ENCODE measurements at places on chromosomes 6 and 20.

- DNase-seq = no peak
Observed at GRCh38 chr6:47752801-47753200, 29.0 kb upstream of the OPN5 start.

DNA sequence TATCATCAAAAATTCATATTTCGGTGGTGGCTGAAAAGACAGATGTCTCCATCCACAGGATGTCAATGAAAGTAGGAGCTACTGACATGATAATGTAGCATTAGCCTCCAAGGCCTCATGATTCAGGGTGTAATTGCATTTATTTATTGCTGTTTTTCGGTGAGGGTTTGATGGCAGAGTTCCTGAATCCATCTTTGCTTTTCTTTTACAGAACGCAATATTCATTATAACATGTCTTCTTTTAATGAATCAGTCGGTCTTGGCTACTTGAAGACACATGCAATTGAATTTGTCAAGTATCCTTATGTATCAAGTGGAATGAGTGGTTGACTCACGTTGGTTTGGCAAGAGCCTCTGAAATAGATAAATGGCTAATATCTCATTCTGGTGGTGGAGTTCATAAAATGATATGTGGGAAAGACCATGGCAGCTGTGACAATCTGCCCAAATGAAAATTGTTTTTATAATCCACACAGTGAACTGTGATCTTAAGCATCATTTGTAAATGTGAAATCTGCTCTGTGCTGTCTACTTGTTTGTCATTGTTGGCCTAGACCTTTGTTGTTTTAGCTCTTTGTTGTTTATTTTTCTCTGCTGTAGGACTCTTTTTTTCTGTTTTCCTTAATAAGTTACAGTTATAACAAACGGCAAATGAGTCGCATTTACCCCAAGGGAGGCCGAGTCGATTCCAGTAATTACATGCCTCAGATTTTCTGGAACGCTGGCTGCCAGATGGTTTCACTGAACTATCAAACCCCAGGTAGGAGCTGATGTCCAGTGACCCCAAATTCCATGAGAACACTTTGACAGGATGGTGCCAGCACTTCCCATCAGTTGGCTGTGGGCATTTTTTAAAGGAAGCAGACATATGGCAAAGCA, 105.7 kb upstream of the LAMP5 start:
- DNase-seq = no peak

- no peak for DNase-seq
Observed at GRCh38 chr20:46709459-46710152, at the start of gene SLC2A10. Gene SLC2A10, plus strand, starts transcription at chr20:46709649. Its CDS starts 88 bp downstream, at chr20:46709737.

DNA sequence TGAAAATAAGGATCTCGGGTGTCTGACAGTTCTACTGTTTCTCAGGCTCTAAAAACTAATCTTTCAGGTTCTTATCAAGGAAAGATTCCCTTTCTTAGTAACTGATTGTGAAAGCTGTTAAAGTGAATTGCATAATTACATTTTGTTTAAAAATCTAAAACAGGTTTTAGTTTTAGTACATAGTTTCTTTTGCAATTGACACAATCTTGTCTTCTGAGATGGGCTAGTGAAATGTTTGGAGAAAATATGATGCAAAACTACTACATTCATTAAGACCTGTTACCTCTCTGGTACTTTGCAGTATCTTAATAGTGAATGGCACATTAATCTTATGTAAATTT, 298.4 kb downstream of the UTRN start:
- DNase-seq = no peak

GRCh38 chr6:90123831-90124230, 172.8 kb downstream of the BACH2 start:
- DNase-seq = no peak

- DNase-seq = no peak
Observed at GRCh38 chr20:63682384-63683139, 13.9 kb upstream of the TNFRSF6B start.

- DNase-seq = no peak
Observed at GRCh38 chr20:21681234-21681921, 24.1 kb upstream of the PAX1 start.

DNA sequence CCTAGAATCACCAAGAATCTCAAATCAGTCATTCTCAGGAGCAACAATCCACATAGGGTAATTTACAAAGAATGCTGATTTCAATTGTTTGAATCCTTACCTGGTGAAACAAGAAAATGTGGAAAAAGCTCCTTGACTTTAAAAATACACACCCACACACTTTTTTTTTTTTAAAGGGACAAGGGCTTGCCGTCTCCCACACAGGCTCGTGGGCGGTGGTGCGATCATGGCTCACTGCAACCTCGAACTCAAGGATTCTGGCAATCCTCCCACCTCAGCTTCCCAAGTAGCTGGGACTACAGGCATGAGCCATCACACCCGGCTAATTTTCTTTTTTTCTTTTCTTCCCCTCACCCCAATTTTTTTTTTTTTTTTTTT, 30.7 kb downstream of the PARD6B start:
- no peak for DNase-seq

DNA sequence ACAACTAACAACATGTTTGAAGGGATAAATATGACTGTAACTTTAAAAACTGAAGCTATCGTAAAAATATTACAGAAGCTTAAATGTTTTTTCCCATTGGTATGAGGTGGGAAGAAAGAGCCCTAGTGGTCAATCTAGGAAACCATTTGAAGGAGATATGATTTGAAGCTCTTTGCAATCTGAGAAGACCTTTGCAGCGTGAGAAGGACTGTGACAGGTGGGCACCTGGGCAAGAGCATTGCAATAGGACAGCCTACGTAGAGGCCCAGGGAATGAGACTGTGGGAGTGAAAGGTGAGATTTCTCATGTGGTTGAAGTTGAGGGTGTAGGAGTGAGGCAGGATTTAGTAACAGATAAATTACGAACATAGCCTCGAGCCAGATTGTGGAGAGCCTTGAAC, 108.0 kb upstream of the PDE7B start:
- DNase-seq = no peak

DNA sequence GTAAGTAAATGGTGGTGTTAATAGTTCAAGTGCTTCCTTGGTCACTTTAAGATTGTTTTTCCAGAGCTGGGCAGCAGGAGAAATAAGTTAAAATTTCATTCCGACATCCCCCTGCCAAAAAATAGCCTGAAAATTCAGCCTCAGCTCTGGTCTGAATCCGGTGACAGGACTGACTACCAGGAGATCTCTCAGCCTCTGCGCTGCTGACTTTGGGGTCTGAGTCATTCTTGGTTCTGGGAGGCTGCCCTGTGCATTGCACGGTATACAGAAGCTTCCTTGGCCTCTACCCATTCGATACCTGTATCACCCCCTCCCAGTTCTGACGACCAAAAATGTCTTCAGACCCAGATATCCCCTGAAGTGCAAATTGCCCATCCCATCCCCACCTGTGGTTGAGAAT, 36.3 kb upstream of the TFAP2C start:
- no peak for DNase-seq

GRCh38 chr20:49216991-49217578, 2.1 kb upstream of the DDX27 start:
- DNase-seq = peak; percentile 92

GRCh38 chr6:131199568-131200272, 64.5 kb downstream of the AKAP7 start:
- no peak for DNase-seq

GRCh38 chr6:144899161-144899560, 614.0 kb downstream of the UTRN start:
- no peak for DNase-seq

- DNase-seq = no peak
Observed at GRCh38 chr6:42805297-42805861, 23.5 kb downstream of the BICRAL start.

DNA sequence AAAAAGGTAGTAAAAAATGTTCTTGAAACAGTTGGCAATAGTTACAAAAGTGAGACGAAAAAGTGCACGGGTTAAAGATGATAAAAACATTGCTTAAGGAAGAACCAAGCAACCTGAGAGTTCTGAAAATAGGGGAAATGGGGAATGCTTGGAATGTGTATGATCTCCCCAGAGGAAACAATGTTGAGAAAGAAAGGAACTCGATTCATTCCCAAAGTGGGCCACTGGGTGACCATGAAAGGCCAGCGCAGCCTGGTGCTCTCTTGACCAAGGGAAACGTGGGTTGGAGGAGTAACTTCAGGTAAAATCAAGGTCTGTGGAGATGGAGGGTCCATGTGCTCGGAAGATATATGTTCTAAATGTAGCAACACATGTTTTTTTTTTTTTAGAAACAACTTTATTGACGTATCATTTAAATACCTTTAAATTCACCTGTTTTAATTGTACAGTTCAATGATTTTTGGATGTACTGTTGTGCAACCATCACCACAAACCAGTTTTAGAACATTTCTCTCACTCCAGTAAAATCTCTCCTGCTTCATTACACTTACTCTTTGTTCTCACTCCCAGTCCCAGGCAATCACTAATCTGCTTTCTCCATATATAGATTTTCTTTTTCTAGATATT, 34.5 kb upstream of the CEP85L start:
- DNase-seq = no peak

GRCh38 chr20:63553251-63553932, 567 bp upstream of the FNDC11 start:
- DNase-seq = no peak

DNA sequence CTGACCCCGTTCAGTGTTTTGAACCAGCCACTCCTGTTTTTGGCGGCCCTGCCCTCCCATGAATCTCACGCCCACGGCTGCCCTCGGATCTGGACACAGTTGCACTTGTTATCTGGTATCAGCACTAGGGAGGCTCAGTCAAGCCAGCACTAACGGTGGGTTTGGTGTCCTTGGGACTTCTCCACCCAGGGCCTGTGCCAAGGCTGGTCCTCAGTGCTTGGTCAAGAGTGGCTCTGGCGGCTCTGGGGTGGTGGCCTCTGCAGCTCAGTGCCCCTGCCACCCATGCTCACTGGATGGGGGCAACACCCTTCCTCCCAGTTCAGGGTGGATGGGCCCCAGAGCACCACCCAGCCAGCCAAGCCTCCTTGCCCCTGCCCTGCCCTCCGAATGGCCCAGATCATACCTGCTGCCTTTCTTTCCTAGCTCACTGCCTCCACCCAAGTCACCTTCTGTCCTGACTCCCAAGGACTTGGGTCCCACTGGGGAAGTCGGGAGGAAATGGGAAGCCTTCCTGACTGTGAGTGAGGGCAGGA, 54.7 kb downstream of the SSR1 start:
- no peak for DNase-seq

DNA sequence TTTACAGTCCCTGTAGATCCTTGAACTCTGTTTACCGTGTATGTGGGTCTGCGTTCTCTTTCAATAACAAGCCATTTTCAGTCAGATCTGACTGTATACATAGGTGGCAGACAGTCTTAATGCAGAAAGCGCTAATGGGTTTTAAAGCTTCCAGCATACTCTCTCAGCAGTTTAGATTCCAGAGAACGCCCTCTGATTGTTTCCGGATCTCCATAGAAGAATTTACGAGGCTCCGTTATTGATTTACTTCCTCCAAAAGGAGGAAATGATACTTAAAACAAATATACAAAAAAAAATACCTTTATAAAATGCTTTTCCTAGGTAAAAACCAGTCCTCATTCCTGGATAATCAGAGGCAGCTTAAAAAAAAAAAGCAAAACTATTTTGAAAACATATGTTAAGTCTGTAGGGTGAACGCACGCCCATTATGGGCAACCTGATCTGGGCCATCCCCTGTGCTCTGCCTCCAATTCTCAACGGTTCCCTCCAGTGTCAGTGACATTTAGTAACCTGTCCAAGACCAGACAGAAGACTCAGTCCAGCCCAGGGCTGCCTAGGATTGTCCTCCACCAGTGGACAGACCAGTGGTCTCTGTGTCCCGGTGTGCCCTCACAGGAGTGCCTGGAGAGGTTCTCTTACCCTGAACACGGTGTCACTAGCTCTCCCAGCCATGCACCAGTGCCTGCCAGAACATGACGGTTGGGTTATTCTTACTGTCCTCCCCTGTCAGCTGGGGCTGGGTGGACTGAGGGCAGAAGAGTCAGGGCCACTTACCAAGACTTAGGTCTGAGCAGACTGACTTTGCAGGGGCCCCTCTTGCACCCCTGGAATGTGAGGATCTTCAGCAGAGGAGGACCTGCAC, 217.3 kb downstream of the ARID1B start:
- DNase-seq = no peak

DNA sequence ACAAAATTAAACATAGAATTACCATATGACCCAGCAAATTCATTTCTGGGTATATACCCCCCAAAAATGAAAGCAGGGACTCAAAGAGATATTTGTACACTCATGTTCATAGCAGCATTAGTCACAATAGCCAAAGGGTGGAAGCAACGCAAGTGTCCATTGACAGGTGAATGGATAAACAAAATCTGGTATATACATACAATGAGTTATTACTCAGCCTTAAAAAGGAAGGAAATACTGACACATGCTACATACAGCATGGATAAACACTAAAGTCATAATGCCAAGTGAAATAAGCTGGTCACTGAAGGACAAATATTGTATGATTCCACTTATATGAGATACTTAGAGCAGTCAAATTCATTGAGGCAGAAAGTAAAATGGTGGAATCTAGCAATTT, 5.3 kb upstream of the STX11 start:
- no peak for DNase-seq

DNA sequence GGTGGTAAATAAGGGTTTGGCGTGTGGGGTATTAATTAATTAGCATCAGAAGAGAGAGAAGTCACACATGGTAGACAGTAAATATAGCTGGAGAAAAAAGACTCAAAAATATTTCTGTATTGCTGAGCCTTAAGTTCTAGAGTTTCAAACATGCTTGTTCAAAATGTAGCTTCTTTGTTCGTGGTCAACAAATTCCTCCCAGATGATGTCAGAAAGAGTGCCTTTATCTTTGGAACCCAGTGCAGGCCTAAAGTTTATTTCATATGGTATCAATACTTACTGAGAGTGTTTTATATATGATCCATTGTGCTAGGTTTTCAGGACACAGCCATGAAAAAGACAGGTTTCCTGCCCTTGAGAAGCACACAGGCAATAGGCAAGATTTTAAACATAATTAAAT, 18.3 kb downstream of the MARCKS start:
- no peak for DNase-seq

DNA sequence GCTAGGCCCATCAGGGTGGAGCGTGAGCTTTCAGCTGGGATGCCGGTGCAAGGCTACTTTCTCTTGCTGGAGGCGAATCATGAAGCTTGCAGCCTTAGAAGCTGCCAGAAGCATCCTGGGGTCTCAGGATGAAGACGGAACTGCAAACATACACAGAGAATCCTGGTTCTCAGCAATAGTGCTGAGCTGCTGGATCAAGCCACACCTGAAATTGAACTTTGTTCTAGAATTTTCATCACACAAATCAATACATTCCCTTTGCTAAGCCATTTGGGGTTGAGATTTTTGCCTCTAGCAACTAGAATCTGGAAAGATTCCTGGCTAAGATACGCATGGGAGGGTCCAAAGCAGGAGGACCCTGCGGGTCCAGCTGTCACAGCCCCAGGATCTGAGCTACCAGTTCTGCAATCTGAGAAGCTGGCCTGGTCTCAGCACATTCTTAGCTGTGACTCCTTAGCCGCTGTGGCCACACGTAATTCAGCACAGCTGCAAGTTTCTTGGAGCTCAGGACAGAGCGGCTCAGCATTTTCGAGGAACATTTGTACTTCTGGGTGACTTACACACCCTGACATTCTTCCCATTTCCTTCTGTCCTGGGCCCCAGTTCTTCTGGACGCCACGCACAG, 6.6 kb upstream of the ARFGAP1 start:
- DNase-seq = no peak

Measured in right renal pelvis (tissue), 4 donors.